ENCODE measurements at places on chromosomes 12 and 14.

DNA sequence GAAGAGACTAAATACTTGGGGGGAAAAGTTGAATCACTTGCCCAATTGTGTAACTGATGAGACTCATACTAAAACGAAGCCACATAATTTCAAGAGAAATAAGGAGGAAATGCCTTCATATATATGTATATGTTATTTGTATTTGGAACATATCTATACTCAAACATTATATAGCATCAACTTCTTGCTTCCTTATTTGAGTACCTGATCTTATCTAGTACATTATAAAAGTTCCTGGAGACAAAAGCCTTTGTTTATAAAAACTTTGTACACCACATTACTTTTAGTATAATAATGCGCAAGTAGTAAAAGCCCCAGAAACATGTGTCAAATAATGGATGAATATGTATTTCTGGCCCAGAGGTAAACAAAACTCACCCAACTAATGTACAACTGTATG lies 92.0 kb downstream of the SLC2A13 start:
- DNase-seq: no peak

DNA sequence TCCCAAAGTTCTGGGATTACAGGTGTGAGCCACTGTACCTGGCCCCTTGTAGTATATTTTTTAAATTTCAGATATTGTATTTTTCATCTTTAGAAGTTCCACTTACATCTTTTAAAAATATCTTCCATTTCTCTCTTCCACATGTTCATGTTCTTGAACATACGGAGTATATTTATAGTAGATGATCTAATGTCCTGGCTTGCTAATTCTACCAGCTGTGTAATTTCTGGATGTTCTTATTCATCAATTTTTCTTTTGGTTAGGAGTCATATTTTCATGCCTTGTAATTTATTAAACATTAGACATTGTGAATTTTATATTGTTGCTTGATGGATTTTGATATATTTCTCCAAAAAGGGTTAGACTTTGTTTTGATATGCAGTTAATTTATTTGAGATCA lies 30.8 kb downstream of the NTN4 start:
- DNase-seq: no peak

- DNase-seq: no peak
Observed at GRCh38 chr14:102902086-102902485, 20.4 kb upstream of the AMN start.

- no peak for DNase-seq
Observed at GRCh38 chr14:92236243-92236900, 86.6 kb upstream of the SLC24A4 start.

GRCh38 chr12:49347311-49348193 lies 864 bp downstream of the DNAJC22 start:
- peak; percentile 88 for DNase-seq

DNA sequence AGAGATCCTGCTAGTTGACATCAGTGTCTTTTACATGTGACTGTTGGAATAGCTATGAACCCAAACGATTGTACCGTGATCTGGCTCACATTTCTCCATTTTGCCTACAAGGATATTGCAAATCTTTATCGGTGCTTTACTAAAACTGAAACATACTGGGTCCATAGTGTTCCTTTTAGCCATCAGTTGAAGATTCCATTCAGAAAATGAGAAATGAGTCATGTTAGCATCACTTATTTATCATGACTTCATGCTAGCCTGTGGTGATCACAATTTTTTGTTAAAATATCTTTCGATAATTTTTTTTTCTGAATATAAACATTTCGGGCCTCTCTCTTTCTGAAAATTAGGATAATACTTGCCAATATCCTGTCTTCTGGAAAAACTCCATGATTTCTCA lies 210.3 kb downstream of the EGLN3 start:
- DNase-seq: peak; percentile 28

GRCh38 chr14:89690139-89690538 lies 264.4 kb downstream of the EFCAB11 start:
- no peak for DNase-seq

GRCh38 chr12:122943196-122943595 lies 23.1 kb downstream of the ABCB9 start:
- DNase-seq: no peak

GRCh38 chr14:93788543-93789227 lies 400 bp upstream of the PRIMA1 start:
- peak; percentile 3 for DNase-seq

DNA sequence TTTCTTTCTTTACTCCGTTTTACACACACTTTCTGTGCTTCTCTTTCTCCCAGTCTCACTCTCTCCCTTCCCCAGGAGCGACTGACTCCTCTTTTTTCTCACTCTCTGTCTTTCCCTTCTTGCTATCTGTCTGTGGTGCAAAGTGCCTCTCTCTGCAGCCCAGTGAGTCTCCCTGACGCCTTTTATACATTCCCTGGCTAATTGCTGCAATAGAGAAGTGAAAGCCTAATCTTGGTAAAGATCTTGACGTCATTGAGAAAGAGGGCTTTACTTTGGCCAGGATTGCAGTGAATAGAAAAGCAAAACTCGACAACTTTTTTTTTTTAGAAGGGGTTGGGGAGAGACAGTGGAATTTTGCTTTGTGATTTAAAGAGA lies 706 bp upstream of the DIO2 start:
- DNase-seq: peak; percentile 85

- DNase-seq: peak; percentile 55
Observed at GRCh38 chr12:109873653-109874052, 6.7 kb downstream of the GLTP start.

GRCh38 chr12:65192963-65193516 lies 23.7 kb downstream of the LEMD3 start:
- DNase-seq: peak; percentile 22

GRCh38 chr12:96053476-96054243 lies 18.3 kb upstream of the LTA4H start:
- no peak for DNase-seq

DNA sequence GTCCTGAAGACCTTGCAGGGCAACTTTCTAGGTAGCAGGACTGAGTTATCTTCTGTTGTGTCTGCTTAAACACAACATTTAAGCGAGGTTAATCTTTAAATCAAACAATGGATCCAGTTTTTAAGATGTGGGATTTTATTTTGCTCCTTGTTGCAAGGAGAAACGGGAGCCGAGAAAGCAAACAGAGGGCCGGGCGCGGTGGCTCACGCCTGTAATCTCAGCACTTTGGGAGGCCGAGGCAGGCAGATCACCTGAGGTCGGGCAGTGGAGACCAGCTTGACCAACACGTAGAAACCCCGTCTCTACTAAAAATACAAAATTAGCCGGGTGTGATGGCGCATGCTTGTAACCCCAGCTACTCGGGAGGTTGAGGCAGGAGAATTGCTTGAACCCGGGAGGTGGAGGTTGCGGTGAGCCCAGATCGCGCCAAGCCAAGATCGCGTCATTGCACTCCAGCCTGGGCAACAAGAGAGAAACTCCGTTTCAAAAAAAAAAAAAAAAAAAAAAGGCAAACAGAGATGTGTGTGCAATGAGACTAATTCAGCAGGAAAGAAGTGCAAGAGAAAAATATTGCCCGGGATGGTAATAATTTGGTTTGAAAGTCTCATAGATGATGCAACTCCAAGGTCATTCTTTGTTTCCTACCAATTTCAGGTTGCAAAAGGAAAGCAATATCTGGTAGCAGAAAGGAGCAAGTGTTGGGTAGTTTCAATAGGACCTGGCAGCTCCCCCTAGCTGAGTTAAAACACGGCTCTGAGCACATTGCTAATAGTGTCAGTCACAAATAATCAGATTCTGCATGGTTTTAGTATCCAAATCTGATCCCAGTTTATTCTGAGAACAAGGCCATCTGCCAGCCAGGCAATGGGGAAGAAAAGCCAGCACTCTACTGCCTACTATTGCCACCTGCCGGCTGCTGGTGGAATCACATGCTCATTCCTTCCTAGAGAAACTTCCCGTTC lies 141.4 kb downstream of the PPM1H start:
- peak; percentile 87 for DNase-seq

- no peak for DNase-seq
Observed at GRCh38 chr14:100329233-100330006, 6.3 kb downstream of the SLC25A47 start.

DNA sequence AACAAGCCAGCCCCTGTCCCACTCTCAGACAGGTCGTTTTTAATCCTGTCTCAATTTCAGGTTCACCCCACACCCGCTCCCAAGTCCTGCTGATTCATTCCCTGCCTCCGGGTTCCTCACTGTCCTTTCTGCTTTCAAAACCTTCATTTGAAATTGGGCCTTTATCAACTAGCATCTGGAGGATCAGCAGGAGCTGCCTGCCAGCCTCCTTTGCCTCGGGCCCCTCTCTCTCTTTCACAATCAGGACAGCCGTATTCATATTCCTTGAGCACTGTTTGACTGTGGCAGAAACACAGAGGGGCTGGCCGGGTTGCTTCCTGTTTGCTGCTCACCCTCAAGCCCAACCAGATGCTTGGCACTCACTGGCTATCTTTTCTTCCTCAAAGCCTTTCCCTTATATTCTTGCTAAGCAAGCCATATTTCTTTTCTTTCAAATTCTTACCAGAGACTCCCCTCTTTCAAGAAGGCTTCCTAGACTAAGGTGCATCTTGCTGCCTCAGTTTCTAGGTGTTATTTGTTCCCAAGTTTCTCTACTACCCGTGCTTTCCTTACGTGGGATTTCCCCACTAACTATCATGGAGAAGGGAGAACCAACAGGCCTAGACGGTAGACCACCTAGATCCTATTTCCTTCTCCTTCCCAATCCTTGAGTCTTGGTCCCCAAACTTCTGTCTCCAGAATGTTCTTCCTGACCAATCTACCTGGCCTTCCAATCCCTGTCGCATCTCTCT lies 3.0 kb downstream of the GALNT6 start:
- DNase-seq: peak; percentile 61

DNA sequence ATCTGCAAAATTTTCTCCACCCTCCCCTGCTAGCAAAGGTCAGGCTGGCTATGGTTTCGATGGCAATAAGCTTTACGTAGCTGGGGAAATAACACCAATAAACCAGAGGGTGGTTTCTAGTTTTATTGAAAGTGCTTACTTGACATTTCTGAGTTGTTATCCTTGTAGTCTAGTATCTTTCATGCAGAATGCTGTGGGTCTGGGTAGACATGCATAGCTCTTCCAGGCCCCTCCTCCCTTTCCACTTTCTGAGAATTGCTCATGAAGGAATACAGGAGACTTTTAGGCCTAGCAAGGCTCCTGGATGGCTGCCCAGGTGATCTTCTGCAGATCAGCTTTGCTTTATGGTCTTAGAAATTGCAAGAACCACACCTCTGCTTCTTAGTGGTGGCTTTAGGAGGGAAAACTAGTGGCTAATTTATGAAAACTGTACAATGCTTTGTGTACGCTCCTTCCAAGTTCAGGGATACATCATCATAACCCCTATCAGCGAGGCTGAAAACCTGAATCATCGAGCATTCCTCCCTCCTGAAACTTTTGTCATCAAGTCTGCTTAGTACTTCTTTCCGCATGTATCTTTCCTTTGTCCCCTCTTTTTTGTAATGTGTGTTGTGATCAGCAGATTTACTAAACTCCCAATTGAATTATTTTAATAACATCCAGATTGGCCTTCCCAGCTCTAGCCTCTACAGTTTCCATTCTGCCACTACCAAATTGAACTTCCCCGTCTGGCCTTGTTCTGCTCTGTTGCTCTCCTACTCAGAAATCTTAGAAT lies 473.0 kb downstream of the RAD51B start:
- DNase-seq: peak; percentile 21

DNA sequence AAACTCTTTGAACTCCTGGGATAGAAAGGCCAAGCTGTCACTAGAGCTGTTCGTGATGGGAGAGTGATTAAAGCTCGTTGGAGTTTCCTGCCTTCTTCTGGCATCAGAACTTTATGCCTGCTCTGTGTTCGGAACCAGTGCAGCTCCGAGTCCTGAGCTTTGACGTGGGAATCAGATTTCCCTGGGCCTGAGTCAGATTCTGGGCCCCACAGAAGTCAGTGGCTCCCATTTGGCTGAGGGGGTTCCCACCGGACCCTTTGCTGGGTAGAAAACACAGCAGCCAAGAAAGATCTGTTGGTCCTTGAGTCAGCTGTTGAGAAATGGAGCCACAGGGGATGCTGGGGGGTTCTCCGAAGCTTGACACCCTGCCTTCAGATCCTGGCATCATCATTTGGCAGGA lies 238.0 kb downstream of the CHST11 start:
- DNase-seq: no peak

DNA sequence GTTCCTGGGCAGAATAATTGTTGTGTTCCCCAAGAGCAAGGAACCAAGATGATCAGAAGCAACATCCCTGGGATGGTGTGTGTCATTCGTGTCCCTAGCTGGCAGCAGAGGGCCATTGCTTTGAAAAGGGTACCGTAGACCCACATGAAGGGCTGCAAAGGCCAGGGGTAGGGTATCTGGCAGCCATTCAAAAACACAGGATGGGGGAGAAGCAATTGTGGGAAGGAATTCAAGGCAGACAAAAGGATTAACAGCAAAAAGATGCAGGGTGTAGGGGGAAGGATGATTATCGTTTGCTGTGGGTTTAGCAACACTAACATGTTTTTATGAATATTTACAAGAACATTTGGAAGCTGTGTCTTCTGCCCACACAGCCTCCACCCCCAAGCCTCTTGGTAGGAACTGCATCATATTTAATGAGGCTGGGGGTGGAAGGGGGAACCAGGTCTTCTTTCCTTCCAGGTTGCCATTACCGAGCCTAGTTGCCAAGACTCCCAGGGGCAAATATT lies 169.0 kb upstream of the G2E3 start:
- no peak for DNase-seq

- DNase-seq: no peak
Observed at GRCh38 chr14:90722590-90722989, 93.6 kb downstream of the TTC7B start.

GRCh38 chr14:70701610-70702009 lies 59.9 kb downstream of the TTC9 start:
- no peak for DNase-seq

GRCh38 chr12:64585104-64585503 lies 25.2 kb upstream of the RASSF3 start:
- DNase-seq: no peak

- DNase-seq: no peak
Observed at GRCh38 chr12:3464561-3464960, 26.4 kb upstream of the PRMT8 start.

- DNase-seq: peak; percentile 37
Observed at GRCh38 chr12:26056335-26056734, 68.5 kb downstream of the BHLHE41 start.

DNA sequence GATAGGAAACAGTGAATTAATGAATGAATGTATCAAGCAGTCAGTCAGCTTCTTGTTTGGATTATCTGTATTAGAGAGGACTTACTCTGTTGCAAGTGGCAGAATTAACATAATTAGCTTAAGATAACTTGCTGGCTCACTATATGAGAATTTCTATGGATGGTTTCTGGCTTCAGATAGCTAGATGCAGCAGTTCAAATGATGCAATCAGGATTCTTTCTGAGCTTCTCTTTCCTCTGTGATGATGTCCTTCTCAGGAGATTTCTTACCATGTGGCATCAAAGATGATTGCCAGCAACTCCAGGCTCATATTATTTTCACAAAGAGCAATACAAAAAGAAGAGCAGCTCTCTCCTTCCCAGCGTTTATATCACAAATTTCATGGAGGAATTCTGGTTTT lies 30.7 kb downstream of the FRMD6 start:
- DNase-seq: peak; percentile 82

- peak; percentile 5 for DNase-seq
Observed at GRCh38 chr14:83883732-83884131, 1646.2 kb upstream of the FLRT2 start.

Data from iris pigment epithelial cell (primary cell).